ENCODE measurements at places on chromosomes 4 and X.

- H3K27me3 ChIP-seq, result no peaks in the 10 kb centered on the region
- no peaks in the 10 kb centered on the region for H3K4me1 ChIP-seq
- H3K4me3 ChIP-seq, result no peak overlapping the region
- DNase-seq, result no peak
- no peak overlapping the region for H3K27ac ChIP-seq
These were observed 45.2 kb upstream of the SYTL5 start for GRCh38 chrX:37961118-37961517.

DNA sequence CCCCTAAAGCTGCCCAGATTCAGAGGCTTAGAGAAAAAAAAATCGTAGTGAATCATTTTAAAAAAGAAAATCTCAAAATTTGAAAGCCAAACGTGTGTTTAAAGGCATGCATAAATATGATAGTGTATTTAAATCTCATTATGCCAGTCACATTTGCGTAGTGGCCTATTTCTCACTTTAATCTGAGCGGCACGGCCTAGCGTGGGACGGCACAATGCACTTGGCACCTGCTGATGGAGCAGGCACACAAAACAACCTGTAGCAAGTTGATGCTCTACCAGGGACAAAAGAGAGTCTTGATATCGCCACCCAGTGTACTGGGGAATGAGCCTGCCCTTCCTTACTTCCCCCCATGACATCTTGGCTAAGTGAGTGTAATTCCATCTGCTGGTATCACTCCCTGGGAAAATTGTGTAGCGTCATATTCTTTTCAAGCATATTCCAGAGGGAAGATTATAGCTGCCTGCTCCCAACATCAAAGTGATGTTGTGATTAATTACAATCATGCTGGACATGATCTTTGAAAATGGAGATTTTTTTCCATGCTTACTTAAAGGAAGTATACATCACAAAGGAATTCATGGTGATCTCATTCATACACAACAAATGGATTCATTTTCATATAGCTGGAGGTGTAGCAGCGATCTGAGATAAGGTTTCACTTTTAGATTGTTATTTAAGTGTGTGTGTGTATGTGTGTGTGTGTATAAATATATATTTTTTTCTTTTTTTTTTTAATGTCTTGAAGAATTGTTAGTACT lies 138.8 kb downstream of the DCTD start:
- H3K27me3 ChIP-seq, result no peaks in the 10 kb centered on the region
- H3K36me3 ChIP-seq, result no peaks in the 10 kb centered on the region
- H3K4me1 ChIP-seq, result no peaks in the 10 kb centered on the region
- no peak overlapping the region for H3K27ac ChIP-seq

- H3K27ac ChIP-seq, result no peak overlapping the region
These were observed 84.0 kb downstream of the NHSL2 start for GRCh38 chrX:71994601-71995000.

GRCh38 chr4:109989044-109989443 lies 76.4 kb downstream of the EGF start:
- H3K27ac ChIP-seq, result no peak overlapping the region
- no peak overlapping the region for H3K4me3 ChIP-seq
- no peaks in the 10 kb centered on the region for H3K27me3 ChIP-seq
- DNase-seq, result no peak

DNA sequence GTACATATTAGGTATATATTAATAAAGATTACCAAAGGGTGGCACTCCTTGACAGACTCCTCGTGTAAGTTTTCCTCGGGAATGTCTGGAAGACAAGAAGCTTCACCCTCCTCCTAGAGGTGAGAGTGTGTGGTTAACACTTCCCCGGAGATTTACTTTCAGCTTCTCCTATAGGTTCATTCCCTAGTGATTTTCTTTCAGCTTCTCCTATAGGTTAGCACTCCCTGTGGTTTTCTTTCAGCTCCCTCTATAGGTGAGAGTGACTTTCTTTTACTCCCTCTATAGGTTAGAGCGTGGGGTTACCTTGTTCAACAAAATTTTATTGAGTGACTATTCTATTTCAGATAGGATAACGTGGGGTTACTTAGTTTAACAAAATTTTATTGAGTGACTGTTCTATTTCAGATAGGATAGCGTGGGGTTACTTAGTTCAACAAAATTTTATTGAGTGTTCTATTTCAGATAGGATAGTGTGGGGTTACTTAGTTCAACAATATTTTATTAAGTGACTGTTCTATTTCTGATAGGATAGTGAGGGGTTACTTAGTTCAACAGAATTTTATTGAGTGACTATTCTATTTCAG lies 106.0 kb upstream of the PLAC1 start:
- H3K36me3 ChIP-seq, result no peaks in the 10 kb centered on the region
- no peak for DNase-seq
- no peaks in the 10 kb centered on the region for H3K27me3 ChIP-seq

GRCh38 chr4:60033826-60034225 lies 1166.3 kb upstream of the ADGRL3 start:
- no peaks in the 10 kb centered on the region for H3K4me1 ChIP-seq
- H3K27me3 ChIP-seq, result no peaks in the 10 kb centered on the region
- H3K27ac ChIP-seq, result no peak overlapping the region
- DNase-seq, result no peak

GRCh38 chr4:112023402-112023950 lies 121.8 kb upstream of the FAM241A start:
- no peak overlapping the region for H3K4me3 ChIP-seq
- H3K4me1 ChIP-seq, result no peaks in the 10 kb centered on the region
- H3K27ac ChIP-seq, result no peak overlapping the region
- no peaks in the 10 kb centered on the region for H3K36me3 ChIP-seq
- no peak for DNase-seq

- H3K27me3 ChIP-seq, result no peaks in the 10 kb centered on the region
- no peak overlapping the region for H3K4me3 ChIP-seq
- DNase-seq, result peak; percentile 76
- H3K27ac ChIP-seq, result no peak overlapping the region
- H3K4me1 ChIP-seq, result peaks cover 11% of the 10 kb centered on the region
These were observed 76.5 kb downstream of the PSAPL1 start for GRCh38 chr4:7358100-7358735.
